ENCODE measurements at places on chromosomes 5 and 9. TPM values are rescaled to one million over a fixed set of nuclear protein-coding genes. Genes with fewer than 3 reads are reported as not detected.

GRCh38 chr5:123802298-123802951 is 290.4 kb downstream of the CSNK1G3 start:
- DNase-seq: no peak

The FAM151B gene
- 8.6 TPM for total RNA-seq

- DNase-seq: peak; percentile 49
These were observed 86.9 kb downstream of the NUDT12 start for GRCh38 chr5:103475629-103476240.

DNA sequence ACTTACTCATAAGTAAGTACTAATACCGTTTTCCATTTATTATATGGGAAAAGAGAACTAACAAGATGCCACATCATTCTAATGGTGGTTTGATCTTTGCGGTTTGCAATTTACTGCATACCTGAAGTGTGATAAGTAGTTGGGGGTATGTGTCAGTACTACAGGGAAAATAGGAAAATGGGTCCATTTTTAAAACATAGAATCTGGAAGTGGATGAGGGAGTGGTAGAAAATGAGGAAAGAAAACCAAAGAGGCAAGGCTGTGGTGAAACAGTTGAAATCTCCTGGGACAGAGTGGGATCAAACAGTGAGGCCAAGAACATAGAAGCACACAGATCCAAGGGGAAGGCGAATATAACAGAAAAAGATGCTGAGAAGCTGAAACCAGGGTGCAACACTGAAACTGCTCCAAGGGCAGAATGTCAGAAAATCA is 6.7 kb downstream of the ADAMTSL1 start:
- no peak for DNase-seq

The PALM2AKAP2 gene
- total RNA-seq: 24.5 TPM

DNA sequence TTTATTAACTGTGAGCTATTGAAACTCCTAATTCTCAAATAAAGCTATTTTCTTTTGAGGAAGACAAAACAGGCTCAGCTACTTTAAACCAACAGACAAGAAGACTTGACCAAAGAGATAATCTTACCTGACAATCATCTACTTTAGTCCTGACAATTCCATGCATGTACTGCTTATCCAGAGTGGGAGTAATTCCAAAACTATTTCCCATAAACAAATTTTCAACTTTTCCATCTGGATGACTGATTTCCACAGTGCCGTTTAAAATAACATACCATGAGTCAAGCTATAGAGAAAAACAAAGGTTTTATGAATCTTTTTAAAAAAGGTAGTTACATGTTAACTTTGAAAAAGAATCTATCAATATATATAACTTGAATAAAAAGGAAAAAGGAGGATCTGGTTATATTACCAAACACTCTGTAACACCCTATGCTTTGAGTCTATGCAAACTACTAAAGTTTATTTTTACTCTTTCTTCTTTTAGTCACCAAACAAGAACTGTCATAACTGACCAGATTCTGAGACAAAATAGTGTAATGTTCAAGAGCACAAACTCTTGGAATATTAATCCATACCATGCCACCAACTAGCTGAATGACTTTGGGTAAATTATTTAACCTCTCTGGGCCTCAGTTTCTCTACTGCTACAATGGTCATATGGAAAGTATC is 129.7 kb downstream of the RAPGEF6 start:
- peak; percentile 21 for DNase-seq

DNA sequence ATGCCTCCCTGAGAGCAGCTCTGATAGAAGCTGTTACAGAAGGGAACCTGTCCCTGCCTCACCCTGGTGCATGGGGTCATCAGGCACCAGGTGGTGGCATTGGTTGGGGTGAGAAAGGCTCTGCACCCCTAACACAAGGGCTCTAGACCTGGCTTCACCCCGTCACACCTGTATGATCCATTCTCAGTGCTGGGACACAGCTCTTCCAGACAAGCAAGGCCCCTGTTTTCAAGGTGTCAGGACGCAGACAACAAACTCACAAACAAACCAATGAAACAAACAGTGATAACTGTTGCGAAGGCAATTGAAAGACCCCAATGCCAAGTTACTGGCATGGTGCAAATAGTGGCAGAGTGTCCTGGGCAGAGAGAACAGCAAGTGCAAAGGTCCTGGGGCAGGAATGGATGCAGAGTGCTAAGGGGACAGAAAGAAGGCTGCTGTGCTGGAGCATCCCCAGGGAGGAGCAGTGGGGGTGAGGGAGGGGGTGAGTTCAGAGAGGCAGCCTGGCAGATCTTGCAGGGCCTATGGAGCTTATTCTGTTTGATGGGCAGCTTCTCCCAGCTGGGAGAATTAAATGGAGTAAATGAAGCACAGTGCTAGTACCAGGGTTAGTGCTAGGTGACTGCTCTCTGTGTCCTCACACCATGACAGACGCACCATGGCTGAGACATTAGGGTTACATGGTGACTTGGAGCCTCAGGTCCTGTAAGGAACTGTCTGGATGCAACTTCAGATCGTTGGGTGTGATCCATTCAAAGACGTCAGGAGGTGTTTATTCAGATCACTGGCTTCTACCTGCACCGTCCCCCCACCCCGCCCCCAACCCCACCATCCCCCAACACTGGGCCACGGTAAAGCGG is 67.9 kb upstream of the UNC5A start:
- DNase-seq: no peak

DNA sequence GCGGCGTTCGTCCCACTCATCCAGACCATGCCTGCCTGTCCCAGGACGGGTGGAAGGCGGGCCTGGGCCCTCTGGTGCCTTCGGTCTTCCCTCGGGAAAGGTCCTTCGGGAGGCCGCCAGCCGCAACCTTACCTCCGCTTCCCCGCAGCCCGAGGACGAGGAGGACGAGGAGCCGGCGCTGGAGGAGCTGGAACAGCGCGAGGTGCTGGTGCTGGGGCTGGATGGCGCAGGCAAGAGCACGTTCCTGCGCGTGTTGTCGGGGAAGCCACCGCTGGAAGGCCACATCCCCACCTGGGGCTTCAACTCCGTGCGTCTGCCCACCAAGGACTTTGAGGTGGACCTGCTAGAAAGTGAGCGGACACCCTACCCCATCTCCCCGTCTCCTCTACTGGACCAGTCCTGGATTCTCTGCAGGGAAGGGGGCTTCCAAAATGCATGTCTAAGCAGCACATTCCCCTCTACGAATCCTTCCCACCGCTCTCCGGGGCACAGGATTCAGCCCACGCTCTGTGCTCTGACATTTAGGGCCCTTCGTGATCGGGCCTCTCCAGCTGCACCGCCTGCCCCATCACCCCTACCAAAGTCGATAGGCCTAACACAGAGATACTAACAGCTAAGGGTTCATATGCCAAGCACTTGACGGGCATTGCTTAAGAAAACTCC is 1.1 kb downstream of the ARL10 start:
- DNase-seq: no peak

The IFNA2 gene
- total RNA-seq: not detected

The DMRTA1 gene
- total RNA-seq: 0.32 TPM

GRCh38 chr9:79127661-79128060 is 444.1 kb upstream of the TLE4 start:
- DNase-seq: no peak

DNA sequence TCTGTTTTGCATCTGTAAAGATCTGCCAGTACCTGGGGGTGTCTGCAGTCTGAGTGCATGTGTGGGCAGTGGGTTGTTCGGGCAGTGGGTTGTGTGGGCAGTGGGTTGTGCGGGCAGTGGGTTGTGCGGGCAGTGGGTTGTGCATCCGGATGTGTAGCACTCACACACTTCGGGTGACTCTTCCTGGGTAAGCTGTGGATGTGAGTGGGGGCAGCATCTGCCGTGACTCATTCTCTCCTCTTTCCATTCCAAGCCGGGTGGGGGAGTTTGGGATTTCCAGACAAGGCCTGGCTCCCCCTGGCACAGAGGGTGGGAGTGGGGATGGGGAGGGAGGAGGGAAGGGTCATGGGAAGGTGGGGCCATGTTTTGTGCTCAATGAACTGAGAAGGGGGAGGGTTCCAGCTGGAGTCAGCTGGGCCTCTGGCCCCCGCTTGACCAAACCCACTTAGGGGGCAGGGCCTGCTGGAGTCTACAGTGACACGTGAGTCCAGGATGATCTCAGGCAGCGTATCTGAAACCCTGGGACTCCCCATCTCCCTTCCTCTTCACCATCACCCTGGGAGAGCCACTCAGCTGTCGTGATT is 8.3 kb downstream of the CRB2 start:
- DNase-seq: peak; percentile 86

- no peak for DNase-seq
These were observed 2.5 kb downstream of the SRP19 start for GRCh38 chr5:112863549-112863948.

DNA sequence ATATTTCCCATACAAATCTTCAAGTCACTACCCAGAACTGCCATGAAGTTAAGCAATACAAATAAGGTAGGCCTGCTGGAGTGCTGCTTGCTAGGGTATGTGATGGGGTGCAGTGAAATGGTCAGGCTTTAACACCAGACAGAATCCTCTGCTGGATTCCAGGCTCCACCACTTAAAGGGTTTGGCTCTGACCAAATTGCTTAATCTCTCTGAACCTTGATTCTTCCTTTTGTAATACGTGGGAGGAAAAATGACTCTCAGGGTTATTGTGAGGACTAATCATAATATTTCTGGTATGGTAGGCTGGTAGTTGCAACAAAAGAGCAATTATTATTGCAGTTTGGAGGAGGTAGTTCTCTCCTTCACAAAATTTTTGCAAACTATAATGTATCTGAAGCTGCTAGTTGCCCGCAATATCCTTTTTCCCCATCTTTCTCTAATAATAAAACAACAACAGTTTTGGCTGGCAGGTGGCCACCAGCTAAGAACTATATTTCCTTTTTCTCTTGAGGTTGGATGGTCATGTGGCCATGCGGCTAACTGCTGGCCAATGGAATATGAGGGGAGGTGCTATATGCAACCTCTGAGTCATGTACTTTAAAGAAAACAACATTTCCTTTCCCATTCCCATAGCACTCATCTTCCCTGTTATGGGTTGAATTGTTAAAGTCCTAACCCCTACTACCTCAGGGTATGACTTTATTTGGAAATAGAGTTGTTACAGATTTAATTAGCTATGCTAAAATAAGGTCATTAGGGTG is 44.1 kb downstream of the CCL28 start:
- peak; percentile 18 for DNase-seq

DNA sequence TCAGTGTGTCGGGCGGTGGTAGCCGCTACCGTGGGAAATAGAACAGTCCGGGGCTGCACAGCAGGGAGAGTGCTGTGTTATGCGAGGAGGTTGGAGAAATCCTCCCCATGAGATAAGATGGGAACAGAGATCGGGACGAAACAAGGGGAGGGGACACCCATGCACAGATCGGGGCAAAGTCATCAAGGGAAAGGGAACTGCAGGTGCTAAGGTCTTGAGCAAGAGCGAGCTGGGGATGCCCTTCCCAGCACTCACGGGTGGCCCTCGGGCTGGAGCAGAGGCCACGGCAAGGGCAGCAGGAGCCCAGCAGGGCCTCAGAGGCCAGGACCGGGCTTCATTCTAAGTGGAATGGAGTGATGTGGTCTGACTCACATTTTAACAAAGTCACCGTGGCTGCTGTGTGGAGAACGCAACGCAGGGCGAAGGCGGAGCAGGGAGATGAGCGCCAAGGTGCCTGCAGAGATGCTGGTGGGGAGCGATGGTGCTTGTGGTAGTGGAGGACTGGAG is 7.7 kb downstream of the IL13 start:
- DNase-seq: no peak

DNA sequence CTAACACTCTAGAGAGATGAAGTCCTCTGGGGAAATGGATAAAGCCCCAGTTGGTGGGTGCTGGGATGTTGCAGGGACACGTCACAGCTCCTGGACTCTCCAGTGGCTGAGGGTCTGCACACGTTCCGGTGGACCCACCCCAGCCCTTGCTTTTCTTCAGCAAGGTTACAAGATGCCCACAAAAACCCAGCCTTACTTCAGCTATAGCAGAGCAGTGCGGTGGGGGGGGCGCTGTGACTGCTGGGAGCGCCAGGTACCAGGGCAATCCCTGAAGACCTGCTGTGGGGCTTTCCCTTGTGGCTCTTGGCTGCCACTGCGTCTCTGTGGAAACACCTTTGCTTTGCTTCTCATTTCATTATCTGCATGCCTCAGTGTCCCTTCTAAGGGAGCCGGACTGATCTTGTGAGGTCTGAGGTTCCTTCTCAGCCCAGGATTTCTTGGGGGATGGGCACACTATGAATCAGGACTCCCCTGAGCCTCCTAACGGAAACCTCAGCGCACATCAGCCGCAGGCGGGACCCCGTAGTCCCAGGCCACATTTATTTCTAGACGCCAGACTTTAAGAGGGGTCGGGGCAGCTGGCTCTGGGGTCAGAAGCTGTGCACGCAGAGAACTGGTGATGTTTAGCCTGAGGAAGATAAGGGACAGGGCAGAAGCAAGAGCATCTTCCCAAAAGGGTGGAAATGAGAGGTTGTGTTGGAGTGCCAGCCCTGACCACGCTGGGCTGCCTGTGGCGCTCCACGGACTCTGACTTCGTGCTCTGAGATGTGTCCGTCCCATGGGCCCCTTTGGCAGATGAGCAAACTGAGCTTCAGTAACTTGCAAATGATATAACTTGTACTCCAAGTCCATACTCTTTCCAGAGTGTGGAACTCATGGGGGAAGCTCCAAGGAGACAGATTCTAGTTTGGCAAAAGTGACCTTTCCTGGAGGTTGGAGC is 106.8 kb downstream of the WNK2 start:
- DNase-seq: no peak

DNA sequence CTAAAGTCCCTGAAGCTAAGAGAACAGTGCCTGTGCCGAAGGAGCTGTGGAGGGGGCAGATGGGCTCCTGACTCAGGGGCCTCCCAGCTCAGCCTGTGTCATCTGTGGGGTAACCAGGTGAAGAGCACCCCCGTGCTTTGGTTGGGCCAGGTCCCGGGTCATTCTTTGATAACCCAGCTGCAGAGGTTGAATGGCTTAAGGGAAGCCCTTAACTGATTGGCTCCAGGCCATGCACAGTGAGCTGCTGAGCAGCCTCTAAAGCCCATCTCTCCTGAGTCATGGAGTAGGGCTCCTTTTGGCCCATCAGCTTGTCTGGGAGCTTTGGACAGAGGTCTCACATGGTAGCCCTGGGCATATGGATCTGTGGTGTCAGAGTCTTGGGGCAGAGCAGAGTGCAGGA is 28.7 kb downstream of the COL27A1 start:
- peak; percentile 67 for DNase-seq

DNA sequence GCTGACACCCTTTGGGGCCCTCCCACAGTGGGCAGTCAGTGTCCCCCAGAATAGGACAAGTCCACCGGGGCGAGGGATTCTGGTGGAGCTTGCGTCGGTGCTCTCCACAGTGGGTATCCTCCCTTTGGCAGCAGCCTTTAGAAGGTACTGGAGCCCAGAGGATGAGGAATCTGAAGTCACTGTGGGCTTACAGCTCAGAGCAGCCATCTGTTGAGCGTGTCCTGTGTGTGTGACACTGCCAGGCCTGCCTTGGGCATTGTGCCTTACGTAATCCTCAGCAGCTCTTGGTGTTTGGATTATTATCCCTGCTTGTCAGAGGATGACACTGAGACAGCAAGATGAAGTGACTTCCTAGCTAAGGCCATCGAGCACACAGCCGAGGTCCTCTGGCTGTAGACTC is 12.6 kb downstream of the URM1 start:
- no peak for DNase-seq

GRCh38 chr5:135135530-135136226 is 101.7 kb upstream of the PITX1 start:
- peak; percentile 94 for DNase-seq

- peak; percentile 39 for DNase-seq
These were observed 138.4 kb downstream of the MAPKAP1 start for GRCh38 chr9:125568621-125569020.
